ENCODE measurements at places on chromosomes 1 and 21.
A peak's percentile ranks its signal among the peaks of the same experiment; 100 is the strongest.

GRCh38 chr1:7847599-7847998 is 5.3 kb downstream of the UTS2 start:
- no peak for DNase-seq

DNA sequence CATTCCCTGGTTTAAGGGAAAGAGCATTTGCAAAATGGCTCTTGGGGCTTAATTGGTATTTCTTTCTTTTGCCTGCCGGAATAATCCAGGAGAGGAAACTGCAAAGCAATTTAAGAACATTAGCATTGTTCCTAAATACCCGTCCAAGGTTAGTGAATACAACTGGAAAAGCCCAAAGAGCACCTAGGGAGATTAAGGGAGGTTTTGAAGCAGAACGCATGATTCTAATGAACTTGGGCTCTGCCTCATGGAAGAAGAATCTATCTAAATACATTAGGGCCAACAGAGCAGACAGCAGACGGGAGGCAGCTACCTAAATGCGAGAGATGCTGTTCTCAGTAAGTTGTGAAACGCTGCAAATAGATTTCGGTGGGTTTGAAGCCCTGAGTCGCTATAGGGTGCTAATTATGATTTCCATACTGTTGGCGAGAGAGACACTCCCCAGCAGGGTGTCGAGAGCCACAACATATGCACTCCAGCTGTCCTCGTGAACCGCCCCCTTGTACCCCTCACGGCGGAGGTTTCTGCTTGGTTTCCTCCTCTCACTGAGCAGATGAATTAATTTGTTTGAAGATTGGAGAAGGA is 326.7 kb upstream of the CAMK1G start:
- no peak for DNase-seq

- peak; percentile 49 for DNase-seq
Measured at GRCh38 chr21:15552914-15553494, 176.8 kb upstream of the USP25 start.

GRCh38 chr1:203084588-203085527 is 954 bp downstream of the MYOG start:
- DNase-seq, result no peak

- no peak for DNase-seq
Measured at GRCh38 chr1:159867664-159868026, 5.2 kb upstream of the VSIG8 start.

DNA sequence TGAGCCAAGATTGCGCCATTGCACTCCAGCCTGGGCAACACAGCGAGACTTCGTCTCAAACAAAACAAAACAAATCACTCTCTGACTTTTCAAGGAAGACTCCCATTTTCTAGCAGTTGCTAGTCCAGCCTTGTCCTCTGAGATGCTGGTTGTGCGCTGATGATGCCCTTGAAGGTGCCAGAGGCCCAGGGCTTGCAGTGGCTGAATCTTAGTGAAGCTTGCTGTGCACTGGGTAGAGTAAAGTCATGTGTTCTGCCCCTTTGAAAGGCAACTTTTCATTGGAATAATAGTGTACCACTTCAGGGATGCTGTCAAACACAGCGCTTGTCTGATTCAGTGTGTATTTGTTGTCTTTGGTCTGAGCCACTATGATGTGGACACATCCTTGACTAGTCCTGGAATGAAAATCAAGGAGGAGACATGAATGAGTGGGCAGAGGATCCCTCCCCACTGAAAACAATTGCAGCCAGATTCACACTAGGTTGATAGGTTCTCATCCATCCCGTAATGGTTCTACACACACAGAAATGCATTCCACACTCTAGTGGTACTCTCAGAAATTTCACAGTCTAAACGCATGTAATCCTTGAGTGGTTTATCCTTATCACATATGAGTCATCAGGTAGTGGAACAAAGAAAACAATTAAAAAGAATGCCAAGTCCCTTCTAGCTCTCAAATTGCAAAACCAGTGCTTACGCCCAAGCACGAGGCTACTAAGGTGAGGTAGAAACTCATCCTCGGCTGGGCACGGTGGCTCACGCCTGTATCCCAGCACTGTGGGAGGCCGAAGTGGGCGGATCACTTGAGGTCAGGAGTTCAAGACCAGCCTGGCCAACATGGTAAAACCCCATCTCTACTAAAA is 17.8 kb upstream of the TDRD10 start:
- DNase-seq, result no peak

DNA sequence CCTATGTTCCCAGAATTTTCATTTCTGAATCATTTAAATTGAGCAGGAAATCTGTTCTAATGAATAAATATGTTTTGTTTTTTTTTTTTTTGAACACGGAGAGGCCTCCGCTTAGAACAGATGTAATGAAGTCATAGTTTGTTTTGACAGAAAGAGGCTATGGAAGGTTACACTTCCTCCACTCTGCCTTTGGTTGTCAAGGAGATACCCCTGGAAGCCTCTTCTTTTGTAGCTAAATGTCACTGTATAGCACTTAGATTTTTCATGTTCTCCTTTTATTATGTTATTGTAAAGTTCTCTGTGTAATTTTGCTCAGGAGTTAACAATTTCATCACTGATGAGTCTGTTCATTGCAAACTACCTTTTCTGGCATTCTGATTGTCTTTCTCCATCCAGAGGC is 22.7 kb upstream of the GNG12 start:
- no peak for DNase-seq
